NCI-H2029 treated with DMSO at 0.1 percent for 48 hours (cell line): ENCODE measurements at places on chromosomes 2 and 18.
A peak's percentile ranks its signal among the peaks of the same experiment; 100 is the strongest.

- no peak for DNase-seq
Measured at GRCh38 chr18:48375150-48375800, 33.9 kb downstream of the ZBTB7C start.

- no peak for DNase-seq
Measured at GRCh38 chr2:30888852-30889409, 81.7 kb upstream of the CAPN13 start.

GRCh38 chr2:241615522-241616052 is 21.4 kb downstream of the THAP4 start:
- no peak for DNase-seq

DNA sequence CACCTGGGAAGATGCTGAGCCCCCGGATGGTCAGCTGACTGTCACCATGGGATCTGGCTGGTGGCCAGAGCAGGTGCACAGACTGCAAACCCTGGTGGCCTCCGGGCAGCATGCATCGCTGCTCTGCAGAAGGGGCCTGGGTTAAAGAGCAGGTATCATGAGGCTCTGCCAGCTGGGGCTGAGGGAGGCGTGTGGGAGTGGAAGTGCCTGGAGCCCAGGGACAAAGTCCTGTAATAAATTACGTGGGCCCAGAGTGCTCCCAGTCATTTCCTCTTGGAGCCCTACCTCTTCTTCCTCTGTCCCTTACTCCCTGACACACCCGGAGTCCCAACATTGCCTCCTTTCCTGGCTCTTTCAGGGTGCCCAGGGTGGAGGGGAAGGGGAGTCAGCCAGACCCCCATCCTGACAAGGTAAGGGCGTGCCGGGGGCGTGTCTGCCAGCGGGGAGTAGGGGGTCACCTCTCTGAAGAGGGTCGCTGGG is at the start of gene MYO7B:
Gene MYO7B, plus strand, starts transcription at position 262 of the 480 bp plus-strand sequence. CDS start 24,040 bp downstream, outside the sequence.
- DNase-seq: no peak

DNA sequence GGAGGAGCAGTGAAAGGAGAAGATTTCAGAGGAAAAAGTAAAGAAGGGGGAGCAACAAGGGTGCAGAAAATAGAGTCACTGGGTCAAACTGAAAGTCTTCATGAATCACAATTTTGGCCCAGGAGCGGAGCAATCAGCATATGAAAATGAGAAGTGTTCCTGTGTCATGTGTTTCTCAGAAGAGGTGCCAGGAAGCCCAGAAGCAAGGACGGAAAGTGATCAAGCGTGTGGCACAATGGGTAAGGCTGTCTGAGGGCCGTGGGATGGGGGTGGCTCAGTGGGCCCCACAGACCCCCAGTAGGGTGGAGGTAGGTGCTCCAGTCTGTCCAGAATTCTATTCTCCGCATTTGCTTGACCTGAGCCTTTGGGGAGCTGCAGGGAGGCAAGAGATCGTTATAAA is 44.2 kb downstream of the SP140 start:
- DNase-seq: no peak

GRCh38 chr2:132963161-132963560 is 293.2 kb upstream of the LYPD1 start:
- no peak for DNase-seq

GRCh38 chr18:52391810-52392559 is 52.0 kb downstream of the DCC start:
- DNase-seq: no peak

GRCh38 chr2:237181844-237182243 is 96.2 kb downstream of the COPS8 start:
- no peak for DNase-seq

- DNase-seq: no peak
Measured at GRCh38 chr2:30382995-30383394, 64.1 kb upstream of the LCLAT1 start.

DNA sequence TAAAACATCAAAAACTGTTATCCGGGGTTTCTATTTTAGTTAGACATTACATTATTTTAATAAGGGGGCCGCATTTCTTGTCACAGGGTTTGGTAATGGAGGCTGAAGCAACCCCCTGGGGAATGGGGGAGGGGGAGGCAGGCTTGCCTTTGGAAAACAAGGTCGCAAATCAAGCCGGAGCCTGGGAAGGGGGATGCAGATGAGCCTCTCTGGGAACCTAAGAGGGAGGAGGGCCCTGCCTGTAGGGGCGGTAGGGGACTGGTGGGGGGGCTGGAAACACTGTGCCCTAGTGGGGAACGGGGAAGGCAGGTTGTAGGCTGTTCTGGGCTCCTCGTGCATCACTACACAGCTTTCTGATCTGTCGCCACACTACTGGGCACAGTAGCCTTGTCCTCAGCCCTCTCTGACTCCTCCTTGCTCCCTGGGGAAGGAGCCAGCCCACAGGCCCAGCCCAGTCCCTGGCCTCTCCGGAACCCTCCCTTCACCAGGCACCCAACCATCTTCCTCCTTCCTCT is 170.2 kb upstream of the SMAD2 start:
- DNase-seq: no peak

- DNase-seq: peak; percentile 10
Measured at GRCh38 chr2:182186132-182186735, 200.6 kb downstream of the PPP1R1C start.

- DNase-seq: no peak
Measured at GRCh38 chr2:196413821-196414274, 225.7 kb upstream of the CCDC150 start.

- no peak for DNase-seq
Measured at GRCh38 chr2:125405816-125406215, 1250.1 kb upstream of the GYPC start.

GRCh38 chr2:136492901-136493300 is 272.4 kb upstream of the THSD7B start:
- DNase-seq: no peak

DNA sequence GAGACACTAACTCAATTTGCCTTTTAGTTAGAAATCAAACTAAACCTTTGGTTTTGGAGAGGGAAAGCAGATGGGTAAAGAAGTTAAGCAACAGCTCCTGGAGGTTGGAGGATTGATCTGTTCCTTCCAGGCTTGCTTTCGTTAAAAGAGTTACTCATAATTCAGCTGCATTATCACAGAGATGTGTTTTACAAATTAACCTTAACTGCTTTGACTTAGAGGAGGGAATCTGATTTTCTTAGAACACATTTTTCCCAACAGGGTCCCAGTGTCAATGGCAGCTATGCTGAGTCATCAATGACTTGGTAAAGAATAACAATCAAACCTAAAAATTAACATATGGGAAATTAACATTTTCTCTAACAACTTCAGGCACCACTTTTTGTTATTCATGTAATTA is 113.4 kb downstream of the COPS8 start:
- DNase-seq: no peak

DNA sequence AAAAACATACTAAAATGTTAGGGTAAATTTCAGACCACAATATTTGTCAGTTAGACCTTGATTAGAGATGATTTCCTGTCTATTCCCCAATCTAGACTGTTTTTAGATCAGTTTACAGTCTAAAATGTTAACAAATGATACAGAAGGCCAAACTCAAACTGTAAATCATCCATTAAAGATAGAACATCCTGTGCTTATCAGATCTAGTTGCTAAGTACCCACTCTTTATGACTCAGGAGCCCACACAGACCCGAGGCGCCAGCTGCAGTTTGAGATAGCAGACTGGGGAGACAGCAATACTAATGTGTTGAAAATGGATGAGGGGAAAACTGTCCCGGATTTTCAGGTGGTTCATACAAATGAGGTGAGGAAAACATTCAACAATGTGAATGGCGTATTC is 113.3 kb downstream of the SCG2 start:
- no peak for DNase-seq

DNA sequence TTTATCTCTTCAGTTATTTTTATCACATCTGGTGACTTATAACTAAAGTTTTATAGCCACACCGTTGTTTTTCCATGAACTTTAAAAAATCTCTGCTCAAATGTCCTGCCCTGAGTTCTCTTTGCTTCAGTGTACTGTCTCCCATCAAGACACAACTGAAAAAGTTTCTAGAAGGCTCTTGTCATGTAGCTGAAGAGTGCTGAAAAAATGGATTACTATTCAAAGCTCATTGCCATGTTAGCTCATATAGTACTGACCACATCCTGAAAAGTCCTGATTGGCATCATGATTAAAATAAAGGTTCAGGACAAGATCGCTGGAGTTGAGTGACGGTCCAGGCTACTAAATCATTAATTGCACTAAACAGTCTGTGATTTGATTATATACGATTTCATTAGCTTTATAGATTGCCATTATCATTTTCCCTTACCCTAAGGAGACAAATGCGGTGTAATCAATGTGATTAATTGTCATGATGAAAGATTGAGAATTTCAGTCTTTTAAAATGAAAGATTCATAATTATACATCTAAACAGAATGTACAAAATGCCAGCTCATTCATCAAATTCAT is 62.2 kb downstream of the MFSD6 start:
- DNase-seq: no peak

GRCh38 chr2:240596491-240596931 is 10.0 kb downstream of the CAPN10 start:
- no peak for DNase-seq

DNA sequence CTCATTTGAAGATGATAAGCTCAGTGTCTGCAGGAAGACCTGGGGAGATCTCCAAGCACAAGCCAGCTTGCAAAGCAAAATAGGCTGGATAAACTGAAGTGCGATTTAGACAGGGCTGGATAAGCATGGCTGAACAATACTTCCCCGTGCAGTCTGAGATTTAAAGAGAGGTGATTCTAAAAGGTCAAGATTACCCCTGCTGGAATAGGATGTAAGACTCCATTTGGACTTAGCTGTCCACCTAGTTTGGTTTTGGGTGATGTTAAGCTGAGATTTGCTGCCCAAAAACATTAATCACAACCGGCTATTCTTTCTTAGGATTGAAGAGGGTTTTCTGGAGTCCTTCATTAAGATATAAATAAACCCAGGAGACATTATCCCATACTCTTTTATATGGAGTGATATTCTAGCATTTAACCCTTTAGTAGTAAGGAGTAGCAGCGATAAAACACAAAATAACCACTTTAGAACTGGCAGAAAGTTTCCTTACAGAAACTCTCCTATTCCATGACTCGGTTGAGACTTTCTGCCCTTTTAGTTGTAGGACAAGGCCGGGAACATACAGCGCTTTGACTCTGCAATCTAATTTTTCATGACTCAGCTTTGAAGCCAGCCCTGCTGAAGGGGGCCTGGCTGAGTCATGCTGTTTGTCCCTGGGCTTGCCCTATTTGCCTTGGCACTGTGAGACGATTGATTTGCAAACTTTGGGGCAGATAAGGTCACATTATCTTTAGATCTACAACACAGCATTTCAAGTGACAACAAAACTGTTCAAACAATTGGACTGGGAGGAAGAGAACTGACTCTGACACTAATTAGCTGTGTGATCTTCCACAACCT is 238.2 kb downstream of the GCA start:
- peak; percentile 81 for DNase-seq

DNA sequence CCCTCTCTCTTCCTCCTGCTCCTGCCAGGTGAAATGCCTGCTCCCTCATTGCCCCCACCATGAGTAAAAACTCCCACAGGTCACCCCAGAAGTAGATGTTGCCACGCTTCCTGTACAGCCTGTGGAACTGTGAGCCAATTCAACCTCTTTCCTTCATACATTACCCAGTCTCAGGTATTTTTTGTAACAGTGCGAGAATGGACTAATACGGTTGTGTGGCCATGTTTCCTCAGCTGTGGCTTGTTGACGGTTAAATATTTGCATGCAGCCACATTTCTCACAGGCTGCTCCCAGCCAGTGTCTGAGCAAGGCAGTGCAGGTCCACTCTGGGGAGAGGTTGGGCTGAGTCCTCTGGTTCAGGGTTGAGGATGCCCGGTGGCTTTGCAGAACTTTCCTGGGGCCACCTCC is 27.8 kb upstream of the COPS8 start:
- no peak for DNase-seq
